ENCODE measurements at places on chromosomes 7 and 10.

DNA sequence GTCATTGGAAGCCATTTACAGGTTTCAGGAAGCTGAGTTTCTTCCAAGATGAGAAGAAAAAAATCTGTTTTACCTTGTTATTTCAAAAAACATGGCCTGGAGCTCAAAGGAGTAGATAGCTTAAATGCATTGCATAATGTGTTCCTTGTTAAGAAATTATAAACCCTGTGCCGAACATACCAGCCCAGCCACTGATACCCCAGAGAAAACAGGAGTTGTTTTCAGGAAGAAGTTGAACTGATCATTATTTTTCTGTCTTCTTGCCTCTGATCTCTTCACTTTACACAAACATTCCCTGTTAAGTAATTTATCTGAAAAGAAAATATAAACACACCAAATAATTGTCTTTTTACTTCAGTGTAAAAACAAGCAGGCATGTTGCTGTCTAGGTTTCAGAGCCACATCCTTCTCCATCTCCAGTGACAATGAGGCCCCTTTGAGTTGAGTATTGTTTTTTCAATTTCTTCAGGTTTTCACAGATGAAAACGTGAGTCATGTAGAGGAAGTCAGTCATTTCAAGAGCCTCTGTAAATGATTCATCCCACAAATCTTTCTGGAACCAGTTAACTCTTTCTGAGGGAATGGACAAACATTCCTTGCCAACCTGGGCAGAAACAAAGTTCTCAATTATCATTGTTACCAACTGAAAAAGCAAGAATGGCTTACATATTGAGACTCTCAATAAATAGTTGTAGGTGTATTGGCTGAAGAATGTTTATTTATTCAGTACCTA, 244.2 kb downstream of the IPMK start:
- DNase-seq: no peak

DNA sequence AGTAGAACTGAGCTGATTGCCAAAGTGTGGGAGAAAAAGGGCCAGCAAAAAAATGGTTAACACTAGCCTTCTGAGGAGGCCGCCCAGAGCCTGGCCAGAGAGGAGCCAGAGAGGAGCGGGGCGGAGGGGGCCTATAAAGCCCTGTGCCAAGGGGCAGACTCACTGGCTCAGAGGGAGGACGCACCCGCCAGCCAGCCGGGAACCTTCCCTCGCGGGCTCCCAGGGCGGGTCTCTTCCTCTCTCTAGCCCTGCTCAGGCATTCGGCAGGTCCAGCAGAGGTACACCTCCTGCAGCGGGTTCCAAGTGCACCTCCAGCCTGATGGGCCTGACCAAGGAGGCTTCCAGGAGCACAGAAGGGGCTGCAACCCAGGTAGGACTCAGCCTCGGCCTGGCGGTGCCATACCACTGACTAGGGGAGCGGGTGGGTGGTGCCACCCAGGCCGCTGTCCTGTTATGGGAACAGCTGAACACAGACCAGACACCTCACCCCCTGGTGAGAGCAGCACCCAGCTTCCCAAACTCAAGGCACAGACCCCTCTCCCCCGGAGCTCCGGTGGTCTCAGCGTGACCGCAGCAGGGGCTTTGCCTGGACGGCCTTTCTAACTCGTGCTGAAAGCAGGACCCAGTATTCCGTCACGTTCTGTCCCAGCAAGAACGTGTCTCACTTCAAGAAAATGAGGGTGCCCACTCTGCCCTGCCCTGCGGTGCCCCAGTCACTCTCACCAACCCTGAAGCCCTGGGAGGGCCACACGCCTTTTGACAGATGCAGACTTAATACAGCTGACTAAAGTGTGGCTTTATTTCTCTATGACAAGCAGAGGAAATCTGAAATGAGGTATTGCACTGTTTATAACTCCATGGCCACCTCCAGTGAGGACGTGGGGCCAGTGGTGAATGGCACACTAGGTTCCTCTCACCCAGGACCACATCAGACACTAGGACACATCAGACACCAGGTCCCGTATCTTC, at the start of gene GPER1:
Gene GPER1 (plus strand): TSS at position 162 of the 969 bp plus-strand sequence. CDS start 3,616 bp downstream, outside the sequence.
- no peak for DNase-seq

DNA sequence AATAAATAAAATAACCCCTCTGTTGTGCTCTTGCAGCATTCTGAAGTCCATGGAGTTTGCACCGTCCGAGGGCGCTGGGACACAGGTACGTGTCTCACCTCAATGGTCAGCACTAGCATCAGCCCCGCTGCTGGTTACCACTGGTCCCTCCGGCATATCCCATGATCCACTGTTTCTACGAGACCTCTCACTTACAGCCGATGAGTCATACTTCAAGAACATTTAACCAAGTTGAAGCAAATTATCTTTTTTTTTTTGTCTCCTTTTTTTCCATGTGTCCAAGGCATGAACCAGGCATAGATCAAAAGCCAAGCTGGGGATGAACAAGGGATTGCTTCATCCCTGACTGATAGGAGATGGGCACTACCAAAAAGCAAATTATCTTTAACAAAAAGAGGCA, 92.9 kb upstream of the SH2B2 start:
- no peak for DNase-seq

DNA sequence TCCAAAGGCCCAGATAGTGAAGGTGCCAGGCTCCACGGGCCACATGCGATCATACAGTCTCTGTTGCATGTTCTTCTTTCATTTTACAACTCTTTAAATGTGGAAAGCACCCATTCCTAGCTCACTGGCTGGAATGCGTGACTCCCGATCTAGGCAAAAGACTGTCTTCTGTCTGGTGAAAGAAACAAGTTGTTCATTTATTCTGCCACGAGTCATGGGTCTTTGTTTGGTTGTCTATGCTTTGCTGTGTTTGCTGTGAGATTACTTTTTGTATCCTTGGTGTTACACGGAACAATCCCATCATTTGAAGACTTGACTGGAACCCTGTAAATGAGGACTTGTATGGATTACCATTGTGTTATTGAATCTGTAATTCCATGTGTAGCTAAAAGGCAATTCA, 41.9 kb downstream of the NPVF start:
- no peak for DNase-seq

GRCh38 chr10:30510184-30510931, 76.4 kb downstream of the MAP3K8 start:
- no peak for DNase-seq

GRCh38 chr7:2738766-2739549, 51.0 kb downstream of the AMZ1 start:
- no peak for DNase-seq

DNA sequence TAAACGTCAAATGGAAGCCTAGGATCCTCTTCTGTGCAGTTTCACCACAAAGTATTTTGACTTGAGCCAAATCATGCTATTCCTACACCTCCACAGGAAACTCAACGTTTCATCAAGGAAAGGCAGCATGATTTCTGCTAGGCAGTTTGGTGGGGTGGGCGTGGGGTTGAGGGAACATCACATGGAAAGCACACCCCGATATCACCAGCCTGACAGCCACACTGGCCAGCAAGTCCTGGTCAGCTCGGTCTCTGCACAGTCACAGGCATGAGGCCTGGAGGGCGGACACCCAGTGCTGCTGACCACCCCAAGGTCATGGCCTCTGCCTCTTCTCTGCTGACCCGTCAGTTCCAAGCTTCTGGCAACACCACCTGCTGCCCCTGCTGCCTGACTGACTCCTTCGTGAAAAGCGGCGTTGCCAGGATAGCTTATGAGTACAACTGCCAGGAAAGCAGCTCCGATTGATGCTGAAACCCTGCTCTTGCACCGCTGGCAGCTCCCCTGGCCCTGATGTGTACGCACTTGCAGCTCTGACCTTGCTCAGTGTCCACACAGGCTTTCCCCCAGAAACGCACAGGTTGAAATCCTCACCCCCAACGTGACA, 171.5 kb downstream of the DIP2C start:
- no peak for DNase-seq

GRCh38 chr10:118395947-118396346, 53.8 kb upstream of the FAM204A start:
- DNase-seq: no peak

- no peak for DNase-seq
These were observed 48.7 kb downstream of the CALML3 start for GRCh38 chr10:5573319-5573950.

DNA sequence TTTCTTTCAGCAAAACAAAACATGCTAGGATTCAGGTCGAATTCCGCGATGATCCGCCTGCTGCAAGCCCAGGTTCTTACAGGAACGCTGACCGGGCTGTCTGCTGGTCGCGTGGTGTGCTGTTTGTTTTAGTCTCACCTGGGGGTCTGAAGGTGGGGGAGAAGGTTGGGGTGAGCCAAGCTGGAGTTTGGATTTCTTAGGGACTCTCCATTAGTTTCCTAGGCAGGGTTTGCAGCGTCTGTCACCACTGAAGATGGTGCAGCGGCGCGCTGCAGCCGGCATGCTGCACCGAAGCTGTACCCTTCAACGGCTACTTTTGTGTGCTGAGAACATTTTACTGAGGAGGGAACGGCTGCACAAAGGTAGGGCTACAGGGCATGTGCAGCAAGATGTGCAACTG, 48.7 kb downstream of the GCC1 start:
- no peak for DNase-seq

DNA sequence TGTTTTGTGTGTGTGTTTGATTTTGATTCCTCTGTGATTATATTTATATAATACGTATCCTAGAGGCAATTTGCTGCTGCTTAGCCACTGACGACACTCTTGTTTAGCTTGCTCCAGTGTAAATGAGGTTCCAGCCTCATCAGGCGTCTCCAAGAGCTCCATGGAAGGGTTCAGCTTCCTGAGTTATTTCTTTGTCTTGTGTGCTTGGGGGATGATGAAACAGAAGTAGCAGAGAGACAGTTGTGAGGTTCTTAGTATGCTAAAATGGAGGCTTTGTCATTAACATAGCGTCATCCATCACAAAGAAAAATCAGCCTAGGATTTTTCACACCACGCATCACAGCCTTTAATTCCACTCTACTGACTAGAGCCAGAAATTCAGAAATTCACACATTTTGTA, 85.1 kb downstream of the KLF6 start:
- no peak for DNase-seq

DNA sequence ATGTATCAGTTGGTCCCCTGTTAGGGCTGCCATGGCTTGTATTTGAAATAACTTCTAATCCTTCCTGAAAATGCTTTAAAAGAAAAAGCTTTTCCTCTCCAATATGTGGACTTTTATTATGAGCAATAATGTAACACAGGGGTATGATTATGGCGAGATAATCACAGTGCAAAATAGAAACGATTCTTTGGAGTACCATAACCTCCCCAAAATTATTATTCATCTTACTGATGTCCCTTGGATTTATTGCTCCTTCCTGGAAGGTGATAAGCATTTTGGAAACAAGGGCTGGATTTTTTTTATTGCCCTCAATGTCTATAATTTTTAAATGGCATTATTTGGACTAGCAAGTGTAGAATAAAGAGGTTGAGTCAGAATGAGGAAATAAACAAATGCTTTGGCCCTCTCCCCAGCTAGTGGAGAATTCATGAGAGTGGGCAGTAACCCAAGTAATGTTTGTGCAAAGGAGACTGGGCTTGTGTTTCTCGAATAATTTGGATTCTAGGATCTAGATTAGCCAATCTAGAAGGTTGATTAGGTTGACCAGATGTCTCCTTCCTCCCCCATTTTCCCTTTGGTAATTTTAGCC, 403.9 kb upstream of the CELF2 start:
- DNase-seq: no peak

GRCh38 chr10:132578287-132578951, 40.8 kb downstream of the INPP5A start:
- no peak for DNase-seq

DNA sequence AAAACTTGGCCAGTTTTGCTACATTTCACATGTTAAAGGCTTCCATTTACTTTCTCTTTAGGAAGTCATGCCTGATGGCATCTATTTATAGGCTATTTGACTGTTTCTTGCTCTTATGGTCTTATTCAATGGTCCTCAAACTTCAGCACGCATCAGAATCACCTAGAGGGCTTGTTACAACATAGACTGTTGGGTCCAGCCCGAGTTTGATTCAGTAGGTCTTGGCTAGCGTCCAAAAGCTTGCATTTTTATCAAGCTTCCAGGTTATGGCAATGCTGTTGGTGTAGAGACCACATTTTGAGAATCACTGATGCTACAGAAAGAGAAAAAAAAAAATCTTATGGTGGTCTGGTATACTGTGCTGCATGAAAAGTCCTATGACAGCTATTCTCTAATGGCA, 51.9 kb downstream of the MTPN start:
- DNase-seq: no peak

DNA sequence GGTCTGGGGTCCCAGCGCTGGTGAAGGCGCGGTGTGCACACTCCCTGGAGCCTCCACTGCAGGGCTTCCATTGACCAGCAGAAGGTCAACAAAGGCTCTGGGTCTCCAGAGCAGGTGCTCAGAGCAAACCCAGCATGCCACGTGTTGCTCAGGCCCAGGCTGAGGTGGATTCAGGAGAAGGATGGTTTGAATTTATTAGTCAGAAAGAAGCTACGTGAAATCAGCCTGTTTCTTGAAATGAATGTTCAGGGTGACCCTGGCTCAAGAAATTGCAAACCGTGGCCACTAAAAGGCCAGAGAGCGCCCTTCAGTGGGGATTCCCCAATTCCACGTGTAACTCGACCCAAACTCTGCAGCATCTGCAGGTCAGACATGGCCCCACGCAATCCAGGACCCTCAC, 82.7 kb upstream of the PFKP start:
- no peak for DNase-seq

- DNase-seq: no peak
These were observed 8.4 kb upstream of the LYZL1 start for GRCh38 chr10:29280488-29280840.

GRCh38 chr10:111801841-111802240, 381.7 kb downstream of the GPAM start:
- DNase-seq: no peak

DNA sequence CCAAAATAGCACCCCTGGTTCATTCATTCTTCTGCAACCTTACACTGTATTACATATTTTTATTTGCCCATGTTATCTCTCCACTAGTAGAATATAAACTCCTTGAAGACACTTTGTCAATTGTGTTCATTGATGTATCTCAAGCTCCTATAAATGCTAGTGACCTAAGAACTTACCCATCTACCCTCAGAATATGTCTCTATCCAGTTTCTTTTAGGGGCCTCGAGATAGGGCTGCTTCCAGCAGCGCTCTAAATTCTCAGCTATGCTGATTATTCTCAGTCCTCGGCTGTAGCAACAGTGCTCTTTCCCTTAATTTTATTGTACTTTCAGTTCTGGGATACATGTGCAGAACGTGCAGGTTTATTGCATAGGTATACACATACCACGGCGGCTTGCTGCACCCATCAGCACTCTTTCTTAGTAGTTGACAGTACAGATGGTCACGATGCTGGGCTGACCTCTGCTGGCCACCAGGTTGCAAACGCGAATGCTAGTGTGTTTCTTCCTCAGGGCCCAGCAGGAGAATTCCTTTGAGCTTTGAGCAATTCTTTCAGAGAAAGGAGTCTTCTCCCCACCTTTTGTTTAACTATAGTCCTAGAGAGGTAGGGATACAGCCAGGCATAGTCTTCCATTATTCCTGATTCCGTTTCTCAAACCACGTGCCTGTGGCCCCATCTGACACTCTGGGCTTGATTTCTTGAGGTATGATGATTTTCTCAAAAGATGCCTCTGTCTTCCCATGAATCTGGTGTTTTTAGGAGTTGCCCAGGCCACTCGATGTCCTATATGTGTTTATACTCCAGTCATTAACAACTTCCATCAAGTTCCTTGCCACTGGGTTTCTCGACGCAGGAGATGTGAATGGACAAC, 49.1 kb upstream of the CDC14C start:
- DNase-seq: no peak
